ENCODE measurements at places on chromosomes 4 and X.

- no peak for DNase-seq
Measured at GRCh38 chr4:178856139-178856800, 1414.0 kb upstream of the AGA start.

DNA sequence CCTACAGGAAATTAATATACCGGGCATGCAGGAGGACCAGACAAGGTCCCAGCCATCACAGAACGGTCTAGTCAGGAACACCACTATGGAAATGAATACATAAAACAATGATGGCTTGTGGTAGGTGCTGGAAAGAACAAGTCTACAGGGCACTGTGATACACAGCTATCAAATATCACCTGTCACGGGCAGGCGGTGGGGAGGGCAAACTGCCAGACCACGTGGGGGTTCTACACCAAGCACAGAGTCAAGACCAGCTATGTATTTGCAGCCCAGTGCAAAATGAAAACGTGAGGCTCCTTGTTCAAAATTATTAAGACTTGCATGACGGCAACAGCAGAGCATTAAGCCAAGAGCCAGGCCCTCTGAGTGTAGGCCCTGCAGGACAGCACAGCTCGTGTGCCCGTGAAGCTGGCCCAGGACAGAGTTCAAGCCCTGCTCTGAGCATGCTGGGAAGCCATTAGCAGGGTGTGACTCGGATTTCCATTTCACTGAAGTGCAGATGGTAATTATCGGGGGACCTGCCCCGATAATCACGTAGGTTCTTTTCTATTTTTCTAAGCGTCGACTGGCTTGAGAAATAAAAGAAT lies 83.6 kb downstream of the JAKMIP1 start:
- no peak for DNase-seq

DNA sequence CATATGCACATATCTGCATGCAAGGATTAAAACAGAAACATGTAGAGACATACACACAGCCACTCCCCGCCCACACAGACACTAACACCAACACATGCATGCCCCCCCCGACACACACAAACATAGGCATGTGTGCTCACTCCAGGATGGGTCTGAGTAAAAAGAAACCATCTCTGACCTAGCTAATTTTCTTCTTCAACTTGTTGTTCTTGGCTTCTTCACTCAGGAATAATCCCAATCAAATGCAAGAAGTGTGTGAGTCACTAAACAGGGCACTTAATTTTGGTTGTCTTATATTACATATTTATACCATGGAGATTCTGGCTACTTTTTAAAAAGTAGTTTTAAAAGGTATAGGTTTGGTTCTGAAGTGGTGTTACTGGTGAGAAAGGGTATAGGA lies 28.3 kb downstream of the ENOX2 start:
- DNase-seq = no peak

GRCh38 chrX:120561634-120562568 lies 1.1 kb upstream of the CUL4B start:
- no peak for DNase-seq

GRCh38 chrX:56382278-56382677 lies 150.1 kb downstream of the KLF8 start:
- DNase-seq = no peak

- no peak for DNase-seq
Measured at GRCh38 chr4:127417885-127418535, 214.7 kb upstream of the INTU start.

GRCh38 chr4:153274967-153275366 lies 69.5 kb upstream of the MND1 start:
- DNase-seq = no peak

DNA sequence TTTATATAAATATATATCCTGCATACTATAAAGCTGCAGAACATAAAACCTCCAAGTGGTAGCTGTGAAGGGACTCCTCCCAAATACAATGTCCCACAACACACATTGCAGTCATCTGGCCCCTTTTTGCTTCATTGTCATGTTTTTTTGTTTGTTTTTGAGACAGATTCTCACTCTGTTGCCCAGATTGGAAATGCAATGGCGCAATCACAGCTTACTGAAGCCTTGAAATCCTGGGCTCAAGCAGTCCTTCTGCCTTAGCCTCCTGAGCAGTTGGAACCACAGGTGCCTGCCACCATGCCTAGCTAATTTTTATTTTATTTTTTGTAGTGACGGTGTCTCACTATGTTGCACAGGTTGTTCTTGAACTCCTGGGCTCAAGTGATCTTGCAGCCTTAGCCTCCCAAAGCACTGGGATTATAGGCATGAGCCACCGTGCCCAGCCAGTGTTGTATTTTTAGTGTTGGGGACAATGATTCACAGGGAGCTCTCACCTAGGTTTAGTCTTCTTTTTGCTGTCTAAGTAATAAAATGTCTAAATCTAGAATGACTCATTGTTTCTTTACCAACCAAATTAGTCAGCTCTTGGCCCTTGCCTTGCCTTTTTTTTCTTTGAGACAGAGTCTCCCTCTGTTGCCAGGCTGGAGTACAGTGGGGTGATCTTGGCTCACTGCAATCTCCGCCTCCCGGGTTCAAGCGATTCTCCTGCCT lies 24.0 kb upstream of the XIAP start:
- no peak for DNase-seq

- no peak for DNase-seq
Measured at GRCh38 chr4:61666244-61666643, 466.1 kb downstream of the ADGRL3 start.

GRCh38 chr4:144451766-144452450 lies 194.0 kb upstream of the HHIP start:
- no peak for DNase-seq

GRCh38 chrX:102950908-102951866 lies 14.1 kb downstream of the RAB40AL start:
- peak; percentile 51 for DNase-seq

DNA sequence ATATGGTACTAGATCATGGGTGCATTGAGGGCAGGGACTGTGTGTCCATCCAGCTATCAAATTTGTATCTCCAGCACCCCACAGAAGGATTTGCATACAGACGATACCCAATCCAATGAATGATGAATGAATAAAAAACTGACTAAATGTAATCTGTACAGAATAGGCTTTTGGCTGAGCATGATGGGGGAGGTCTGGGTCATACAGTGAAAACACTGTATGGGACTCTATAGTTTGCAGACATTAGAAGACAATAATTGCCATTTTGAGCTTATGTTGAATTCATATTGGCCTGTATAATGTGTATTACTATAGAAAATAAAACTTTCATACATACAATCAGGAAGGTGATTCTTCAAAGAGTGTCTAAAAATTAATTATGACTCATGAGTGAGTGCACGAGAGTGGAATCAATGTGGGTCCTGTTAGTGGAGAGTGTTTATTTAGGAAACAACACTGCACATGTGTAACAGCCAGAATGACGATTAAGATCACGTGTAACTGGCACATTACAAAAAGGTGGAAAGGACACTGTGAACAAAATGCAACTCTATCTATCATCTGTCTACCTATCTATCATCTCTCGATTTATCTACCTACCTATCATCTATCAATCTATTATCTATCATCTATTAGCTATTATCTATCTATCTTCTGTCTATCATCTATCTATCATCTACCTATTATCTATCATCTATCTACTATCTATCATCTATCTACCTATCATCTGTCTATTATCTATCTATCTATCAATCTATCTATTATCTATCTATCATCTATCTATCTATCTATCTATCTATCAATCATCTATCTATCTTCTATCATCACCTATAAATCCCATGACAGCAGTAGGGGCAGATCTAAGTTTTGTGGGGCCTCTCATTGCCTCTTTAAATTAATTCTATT lies 201.3 kb downstream of the PTTG2 start:
- DNase-seq = no peak

- DNase-seq = no peak
Measured at GRCh38 chrX:7190157-7190556, 42.2 kb upstream of the PUDP start.

DNA sequence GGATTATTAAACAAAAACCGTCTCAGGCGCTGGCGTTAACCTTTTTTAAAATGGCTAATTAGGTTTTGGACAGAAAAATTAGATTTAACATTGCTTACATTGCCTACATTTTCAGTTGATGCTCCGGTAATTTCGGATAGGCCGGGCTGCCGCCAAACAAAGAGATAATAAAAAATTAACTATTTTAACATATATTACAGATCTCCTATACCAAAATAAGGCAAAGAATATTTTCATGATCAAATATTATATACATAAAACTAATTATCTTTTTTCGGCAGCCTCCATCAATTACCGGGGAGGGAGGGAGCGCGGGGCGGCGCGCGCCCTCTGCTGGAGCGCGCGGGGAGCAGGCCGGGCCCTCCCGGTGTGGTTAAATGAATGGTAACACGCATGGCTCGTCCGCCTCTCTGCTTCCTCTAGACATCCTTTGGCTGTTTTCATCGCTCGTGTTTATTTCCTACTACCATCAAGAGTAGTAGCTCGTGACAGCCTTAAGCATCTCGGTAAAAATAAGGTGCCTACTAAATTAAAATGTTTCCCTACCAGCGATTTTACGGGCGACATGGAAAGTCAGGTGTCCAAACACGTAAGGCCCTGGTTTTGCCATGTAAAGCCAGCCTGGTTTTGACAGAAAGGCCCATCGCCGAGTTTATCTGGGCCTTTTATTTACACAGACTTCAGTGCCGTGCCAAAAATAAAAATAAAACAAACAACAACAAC lies 52.4 kb upstream of the TMEM33 start:
- peak; percentile 61 for DNase-seq

DNA sequence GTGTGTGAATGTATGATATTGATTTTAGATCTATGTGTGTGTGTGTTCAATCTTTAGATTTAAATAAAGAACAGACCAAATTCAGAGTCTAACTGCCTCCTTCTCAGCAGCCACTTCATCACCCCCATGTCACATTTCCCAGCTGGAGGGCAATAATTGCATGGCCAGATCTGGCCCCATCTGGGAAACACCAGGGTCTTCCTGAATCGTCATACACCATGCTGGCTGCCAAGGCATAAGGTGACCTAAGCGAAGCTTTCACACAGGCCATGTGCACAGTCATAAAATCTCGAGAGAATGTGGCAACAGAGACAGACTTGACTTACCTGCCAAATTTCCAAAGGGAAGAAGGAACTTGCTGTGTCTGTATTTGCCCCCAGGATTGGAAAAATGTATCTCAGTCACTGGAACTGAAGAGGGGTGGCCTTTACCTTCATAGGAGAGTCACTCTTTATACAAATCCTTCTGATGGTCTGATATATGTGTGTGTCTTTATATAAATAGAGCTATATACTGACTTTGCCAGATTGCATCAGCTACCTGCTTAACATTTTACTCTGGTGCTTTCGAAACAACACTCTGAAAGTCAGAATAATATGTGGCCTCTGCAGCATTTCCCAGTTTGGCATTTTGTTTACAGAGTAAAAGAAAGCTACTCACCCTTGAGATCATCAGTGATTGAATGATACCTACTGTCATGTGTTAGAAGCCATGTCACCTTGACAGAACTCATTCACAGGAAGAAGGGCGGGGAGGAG lies at the start of gene PLAC1:
Gene PLAC1 (minus strand): TSS at position 470 of the 758 bp plus-strand sequence. CDS start 91,789 bp downstream, outside the sequence.
- no peak for DNase-seq

DNA sequence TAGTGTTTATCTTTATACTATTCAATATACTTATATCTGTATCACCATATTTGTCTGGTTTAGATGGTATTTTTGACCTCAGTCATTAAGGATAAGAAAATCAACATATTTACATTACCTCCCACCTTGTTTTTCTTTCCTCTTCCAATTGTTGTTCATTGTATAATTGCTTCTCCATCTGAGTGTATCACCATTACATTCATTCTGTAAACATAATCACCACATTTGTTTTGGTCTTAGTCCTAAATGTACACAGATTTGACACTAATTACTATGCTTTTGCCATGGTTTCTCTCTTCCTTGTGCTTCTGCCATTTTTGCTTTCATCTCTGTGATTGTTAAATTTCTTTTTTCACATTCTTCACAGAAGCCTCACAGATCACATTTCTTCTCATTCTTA lies 12.7 kb downstream of the ARMCX6 start:
- DNase-seq = no peak

GRCh38 chr4:184448141-184448540 lies 26.2 kb downstream of the IRF2 start:
- no peak for DNase-seq

- DNase-seq = no peak
Measured at GRCh38 chrX:154751203-154751668, 359 bp upstream of the GAB3 start.

GRCh38 chr4:156568484-156568883 lies 403.1 kb downstream of the PDGFC start:
- DNase-seq = no peak

DNA sequence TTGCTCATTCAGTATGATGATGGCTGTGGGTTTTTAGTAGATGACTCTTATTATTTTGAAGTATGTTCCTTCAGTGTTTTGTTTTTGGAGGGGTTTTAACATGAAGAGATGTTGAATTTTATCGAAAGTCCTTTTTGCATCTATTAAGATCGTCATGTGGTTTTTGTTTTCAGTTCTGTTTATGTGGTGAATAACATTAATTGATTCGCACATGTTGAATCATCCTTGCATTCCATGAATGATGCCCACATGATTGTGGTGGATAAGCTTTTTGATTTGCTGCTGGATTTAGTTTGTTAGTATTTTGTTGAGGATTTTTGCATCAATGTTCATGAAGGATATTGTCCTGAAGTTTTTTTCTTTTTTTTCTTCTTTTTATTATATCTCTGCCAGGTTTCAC lies 347.4 kb upstream of the EPHA5 start:
- no peak for DNase-seq

- DNase-seq = no peak
Measured at GRCh38 chr4:20662851-20663250, 37.4 kb upstream of the PACRGL start.

- no peak for DNase-seq
Measured at GRCh38 chr4:33625748-33626147, 2618.6 kb downstream of the ARAP2 start.

DNA sequence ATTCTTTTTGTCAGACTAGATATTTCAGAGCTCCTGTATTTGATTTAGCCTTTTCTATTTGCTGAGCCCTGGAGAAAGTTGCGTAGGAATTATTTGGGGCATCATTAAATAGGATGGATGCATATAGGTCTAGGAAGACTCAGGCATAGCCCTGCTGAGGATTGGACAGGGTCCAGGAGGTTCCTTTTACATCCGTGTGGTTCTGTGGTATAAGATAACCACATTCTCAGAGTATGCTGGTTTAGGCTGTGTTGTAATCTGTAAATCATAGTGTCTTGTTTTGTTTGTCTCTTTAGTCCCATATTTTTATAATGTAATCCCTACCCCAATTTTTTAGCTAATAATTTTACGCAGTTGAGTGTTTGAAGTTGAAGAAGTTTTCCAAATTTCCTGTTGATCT lies 513.7 kb downstream of the RPA4 start:
- no peak for DNase-seq

GRCh38 chrX:35380808-35381700 lies 417.1 kb upstream of the MAGEB16 start:
- no peak for DNase-seq
